ENCODE measurements at places on chromosomes 5 and 9.

DNA sequence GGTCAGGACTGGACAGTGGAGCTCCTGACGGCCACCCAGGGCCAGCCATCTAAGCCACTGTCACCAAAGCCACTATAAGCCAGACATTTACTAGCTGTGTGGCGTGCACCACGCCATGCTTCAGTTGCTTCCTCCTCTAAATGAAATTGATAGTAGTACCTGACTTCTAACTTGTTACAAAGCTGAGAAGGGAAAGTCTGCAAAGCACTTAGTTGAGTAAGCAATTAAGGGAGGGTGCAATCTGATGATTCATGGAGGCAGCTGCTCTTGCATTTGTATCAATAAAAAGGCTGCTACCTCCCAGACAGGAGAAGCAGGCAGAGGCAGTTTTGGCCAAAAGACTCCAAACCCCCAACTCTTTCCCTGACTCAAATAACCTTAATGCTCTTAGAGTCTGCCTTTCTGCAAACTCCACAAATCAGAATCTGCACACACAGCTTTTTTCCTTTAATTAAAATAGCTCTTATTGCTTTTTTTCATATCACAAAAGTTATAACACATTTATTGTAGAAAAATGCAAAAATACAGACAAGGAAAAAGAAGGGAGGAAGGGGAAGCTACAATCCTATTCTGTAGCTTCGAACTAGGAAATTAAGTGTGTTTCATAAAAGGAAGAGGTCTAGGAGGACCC is 19.3 kb upstream of the RAPGEF1 start:
- no peak for DNase-seq

- DNase-seq: no peak
These were observed 210.6 kb downstream of the AUH start for GRCh38 chr9:91150998-91151717.

- no peak for DNase-seq
These were observed 13.7 kb upstream of the RUFY1 start for GRCh38 chr5:179536676-179537075.

DNA sequence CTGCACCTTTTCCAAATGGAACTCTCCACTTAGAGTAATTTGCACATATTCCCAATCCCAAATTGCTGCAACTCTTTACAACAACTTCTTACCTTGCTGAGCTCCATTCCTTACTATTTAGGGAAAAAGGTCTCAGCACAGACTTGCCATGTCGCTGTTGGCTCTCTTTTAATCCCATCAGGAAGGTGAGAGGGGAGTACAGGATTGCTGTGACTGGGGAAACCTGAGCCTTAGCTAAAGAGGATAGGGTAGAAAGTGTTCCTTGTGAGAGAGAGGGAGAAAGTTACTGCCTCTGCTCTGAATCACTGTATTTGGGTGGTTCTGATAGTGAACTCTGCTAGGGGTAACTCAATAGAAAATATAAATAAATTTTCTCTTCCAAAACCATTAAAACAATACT is 43.7 kb upstream of the GABRA1 start:
- no peak for DNase-seq

DNA sequence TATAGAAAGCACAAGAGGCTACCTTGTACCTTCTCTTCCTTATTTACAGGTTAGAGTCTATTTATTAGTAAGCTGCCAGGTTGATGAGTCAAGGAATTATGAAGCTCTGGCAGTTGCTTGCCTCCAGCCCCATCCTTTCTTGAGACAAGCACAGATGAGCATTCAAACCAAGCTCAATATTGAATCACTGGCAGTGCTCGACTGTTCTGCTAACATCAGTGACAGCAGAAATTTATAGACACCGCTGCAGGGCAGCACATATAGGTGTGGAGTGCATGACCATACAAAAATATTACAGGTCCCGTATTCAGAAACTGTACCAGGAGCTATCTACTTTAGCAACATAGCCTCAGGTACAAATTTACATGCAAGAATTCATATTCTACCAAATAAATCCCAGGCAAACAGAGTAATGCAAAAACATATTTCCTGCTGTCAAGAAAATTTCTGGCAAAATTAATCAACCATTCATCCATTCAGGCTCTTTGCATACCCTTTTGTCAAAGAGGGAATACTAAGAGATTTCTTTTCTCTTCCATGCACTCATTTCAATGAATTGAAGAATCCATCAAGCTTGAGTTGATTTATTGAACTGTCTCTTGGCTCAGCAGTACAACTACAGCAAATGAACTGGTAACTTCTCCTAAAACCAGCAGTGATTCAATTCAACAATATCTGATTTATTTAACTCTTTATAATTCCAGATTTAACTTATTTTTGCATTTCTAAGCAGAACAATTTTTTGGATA is 26.9 kb upstream of the PCA3 start:
- no peak for DNase-seq

DNA sequence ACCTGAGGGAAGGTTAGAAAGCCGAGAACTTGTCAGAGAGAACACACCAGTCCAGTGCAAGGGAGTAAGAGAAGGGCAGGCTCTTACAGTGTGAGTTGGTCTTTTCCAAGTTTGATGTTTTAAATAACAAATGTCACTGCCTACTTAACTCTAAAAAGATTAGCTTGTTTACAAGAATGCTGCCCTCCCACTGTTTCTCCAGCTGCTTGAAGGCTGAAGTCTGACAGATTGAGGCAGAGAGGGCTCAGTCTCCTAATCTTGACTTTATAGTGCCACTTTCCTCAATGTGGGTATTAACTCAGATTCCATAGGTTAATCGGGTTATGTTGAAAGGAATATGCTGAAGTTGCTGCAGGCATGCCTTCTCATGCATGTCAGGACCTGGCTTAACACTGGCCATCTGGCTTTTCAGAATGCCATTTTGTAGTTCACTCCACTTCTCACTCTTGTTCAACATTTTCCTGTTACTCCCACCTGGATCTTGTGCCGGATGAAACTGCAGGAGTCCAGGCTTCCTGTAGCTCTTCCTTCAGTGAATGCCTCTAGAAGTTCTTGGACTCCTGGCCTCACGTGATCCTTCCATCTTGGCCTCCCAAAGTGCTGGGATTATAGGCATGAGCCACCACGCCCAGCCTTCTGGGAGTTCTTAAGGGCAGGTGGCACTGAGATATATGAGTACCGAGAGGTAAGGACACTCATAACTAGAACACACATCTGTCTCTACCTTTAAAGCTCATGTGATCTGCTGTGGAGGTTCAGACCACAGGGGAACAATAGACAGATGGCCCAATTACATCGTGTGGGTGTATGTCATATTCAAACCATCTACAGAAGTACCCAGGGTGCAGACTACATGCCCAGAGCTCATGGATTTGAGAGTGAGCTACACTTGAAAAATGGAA is 249.7 kb downstream of the ARHGAP26 start:
- no peak for DNase-seq

GRCh38 chr5:119270121-119270565 is 85.7 kb upstream of the TNFAIP8 start:
- no peak for DNase-seq

DNA sequence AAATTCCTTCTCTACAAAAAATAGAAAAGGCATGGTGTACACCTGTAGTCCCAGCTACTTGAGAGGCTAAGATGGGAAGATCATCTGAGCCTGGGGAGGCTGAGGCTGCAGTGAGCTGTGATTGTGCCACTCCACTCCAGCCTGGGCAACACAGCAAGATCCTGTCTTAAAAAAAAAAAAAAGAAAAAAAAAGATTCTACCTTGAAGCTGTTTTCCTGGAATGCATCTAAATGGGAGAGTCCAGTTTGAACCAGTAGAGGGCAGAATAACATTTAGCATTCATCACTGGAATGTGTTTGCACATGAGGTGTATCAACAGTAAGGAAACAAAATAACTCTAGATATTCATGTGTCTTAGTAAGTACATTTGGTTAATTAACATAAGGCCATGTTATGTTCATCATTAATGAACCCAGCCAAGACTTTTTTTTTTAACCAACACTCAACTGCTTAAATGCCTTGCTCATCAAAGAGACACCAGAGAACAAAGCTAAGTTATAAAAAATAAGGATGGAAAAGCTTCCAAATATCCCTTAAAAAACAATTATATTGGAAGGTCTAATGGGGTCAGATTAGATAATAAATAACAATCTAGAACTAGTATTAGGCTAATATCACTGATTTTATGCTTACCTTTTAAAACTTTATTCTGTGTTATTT is 16.1 kb downstream of the IFNE start:
- peak; percentile 42 for DNase-seq

DNA sequence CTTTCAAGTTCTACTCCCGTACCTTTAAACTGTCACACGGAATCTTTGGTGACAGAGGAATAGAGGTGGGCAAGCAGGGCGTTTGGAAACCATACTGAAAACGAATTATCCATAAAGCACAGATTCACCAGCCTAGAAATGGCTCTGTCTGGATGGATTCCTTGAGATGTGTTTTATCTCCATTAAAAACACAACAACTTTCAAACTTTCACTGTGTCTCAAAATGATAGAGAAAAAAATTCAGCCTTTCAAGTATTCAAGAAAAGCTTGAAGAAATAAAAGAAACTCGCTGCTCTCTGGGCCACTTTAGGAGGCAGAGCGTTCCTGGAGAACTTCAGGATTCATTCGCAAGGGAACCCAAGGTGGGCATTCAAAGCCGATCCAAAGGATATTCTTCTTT is 589 bp upstream of the THBS4 start:
- no peak for DNase-seq

GRCh38 chr5:74408150-74409043 is 232.1 kb downstream of the ENC1 start:
- no peak for DNase-seq

DNA sequence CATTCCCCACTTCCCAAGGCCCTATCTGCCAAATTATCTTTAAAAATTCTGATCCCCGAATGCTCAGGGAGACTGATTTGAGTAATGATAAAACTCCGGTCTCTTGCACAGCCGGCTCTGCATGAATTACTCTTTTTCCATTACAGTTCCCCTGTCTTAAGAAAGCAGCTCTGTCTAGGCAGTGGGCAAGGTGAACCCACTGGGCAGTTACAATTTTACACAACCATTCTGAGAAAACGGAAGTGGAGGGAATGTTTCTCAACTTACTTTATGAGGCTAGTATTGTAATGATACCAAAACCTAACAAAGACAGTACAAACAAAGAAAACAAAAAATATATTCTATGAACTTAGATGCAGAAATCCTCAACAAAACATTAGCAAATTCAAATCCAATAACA is 100.0 kb downstream of the MCTP1 start:
- DNase-seq: no peak

GRCh38 chr5:156871212-156871611 is 21.1 kb downstream of the PPP1R2B start:
- no peak for DNase-seq

GRCh38 chr5:118593003-118593328 is 395.4 kb downstream of the DTWD2 start:
- DNase-seq: no peak

- no peak for DNase-seq
These were observed 73.0 kb upstream of the SNX2 start for GRCh38 chr5:122701640-122702523.

DNA sequence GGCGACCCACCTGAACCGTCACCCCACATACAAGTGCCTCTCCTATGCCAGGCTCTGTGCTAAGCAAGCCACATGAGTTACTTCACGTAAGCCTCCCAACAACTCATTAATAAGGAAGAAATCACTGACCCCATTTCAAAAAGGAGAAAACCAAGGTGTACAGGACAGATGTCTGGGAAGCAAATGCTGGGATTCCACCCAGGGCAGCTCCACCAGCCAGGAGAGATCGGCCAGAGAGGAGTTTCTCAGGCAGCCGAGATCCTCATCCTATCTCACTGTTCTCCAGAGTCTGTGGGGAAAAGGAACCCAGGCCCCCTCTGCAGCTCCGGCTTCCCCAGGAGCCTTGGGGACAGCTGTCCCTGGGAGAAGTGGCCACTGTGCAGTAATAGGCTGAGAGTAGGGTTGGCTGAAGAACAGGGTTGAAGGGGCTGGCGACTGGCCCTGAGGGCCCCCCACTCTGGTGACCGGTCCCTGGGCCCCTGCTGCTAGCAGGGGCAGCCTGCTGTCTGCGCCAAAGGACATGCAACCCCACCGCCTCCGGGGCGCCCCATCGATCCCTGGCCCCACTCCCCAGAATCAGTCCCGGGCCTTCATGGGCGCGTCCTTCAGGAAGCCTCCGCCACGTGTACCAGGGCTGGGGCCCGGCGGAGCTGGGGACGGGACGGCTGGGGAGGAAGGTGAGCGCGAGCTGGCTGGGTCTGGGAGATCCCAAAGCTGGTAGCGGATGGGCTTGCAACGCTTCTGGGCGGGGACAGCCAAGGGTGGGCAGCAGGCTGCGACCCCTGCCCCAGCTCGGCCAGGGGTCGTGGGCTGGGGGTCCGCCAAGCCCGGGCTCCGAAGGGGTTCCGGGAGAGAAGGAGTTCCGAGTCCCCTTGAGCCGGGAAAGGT is 44.1 kb upstream of the STXBP1 start:
- DNase-seq: peak; percentile 67

DNA sequence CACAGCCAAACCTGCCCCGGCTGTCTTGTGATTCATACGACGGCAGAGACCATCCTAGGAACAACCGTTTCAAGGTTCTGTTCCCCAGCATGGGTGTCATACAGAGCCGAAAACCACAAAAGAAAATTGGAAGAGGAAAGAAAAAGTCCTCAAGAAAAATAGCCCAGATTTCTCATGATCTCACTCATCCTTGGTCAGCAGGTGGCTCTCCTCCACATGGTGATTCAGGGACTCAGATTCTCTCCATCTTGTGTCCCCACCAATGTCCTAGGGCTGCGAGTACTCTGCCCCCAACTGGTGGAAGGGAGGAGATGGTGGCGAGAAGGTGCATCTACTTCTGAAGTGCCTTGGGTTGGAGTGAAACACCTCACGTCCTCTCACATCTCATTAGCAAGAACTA is 25.6 kb downstream of the PDZD2 start:
- no peak for DNase-seq

DNA sequence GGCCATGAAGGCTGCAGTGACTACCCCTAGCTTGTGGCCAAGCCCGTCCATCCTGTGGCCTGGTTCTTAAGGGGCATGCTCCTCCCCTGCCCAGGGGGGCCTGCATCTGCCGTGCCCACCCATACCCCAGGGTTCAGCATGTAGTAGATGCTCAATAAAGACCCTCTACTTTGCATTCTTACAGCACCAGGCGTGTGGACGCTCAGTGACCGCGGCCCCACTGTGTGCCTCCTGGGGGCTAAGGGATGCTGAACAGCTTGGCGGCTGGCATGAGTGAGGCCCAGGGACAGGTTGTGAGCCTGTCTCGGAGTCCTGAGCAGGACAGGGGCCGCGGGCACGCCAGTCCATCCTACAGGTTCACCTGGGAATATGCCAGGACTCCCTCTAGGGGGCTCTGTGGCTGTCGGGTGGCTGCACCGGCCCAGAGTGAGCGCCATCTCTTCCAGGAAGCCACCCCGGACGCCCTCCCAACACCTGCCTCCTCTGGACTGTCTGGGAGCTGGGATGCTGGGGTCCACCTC is 9.1 kb downstream of the NOTCH1 start:
- DNase-seq: no peak

- no peak for DNase-seq
These were observed 60.7 kb upstream of the RPS23 start for GRCh38 chr5:82338771-82339373.

- DNase-seq: no peak
These were observed 5.3 kb upstream of the FAM120AOS start for GRCh38 chr9:93458712-93459111.

- no peak for DNase-seq
These were observed 11.2 kb downstream of the FAM240B start for GRCh38 chr9:38708759-38709158.
